ENCODE measurements at places on chromosomes 6 and 20.

DNA sequence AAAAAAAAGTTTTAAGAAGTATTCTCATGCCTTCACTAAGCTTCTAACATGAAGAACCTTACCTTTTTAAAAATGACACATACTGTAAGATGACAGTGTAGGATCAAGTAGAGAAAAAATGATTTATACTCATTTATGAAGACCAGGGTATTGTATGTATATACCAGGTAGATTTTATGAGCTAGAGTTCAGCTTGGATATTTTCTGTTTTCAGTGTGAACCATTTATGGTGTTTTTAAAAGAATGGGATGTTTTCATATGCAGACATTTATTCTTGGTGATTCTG, 24.4 kb downstream of the DUSP22 start:
- no peak for DNase-seq

GRCh38 chr6:30645989-30646388, 944 bp upstream of the C6orf136 start:
- no peak for DNase-seq

GRCh38 chr20:43525021-43525420, 17.5 kb downstream of the L3MBTL1 start:
- no peak for DNase-seq

GRCh38 chr20:6870559-6870958, 103.1 kb downstream of the BMP2 start:
- DNase-seq: no peak

DNA sequence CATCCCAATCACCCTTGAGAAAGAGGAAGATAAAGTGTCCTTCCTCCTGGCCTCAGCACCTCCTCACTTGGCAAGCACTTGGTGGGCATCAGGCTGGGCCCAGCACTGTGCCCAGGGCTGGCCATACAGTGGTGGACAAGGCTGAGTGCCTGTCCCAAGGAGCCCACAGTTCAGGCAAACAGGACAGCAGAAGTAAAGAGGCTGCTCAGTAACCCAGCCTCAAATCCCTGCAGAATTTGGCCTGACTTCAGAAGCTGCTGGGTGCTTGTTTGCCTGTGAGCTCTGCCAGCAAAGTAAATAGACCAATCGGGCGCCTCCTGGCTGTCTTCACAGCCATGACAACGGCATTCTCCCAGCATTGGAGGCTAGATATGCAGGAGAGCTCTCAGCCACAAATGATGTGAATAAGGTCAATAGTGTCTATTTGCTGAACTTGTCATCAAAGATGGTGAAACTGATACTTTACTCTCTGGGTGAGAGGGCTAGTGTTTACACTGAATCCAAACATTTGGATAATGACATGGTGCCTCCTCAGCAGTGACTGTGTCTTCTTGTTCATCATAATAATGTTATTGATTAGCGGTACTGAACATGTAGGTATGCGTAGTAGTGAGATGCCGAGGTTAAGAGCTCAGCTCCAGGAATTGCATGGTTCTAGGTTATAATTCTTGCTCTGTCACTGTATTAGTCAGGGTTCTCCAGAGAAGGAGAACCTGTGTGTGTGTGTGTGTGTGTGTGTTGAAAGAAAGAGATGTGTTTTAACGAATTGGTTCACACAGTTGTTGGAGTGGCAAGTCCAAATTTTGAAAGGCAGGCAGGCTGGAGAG, 36.9 kb upstream of the FANCE start:
- DNase-seq: no peak

DNA sequence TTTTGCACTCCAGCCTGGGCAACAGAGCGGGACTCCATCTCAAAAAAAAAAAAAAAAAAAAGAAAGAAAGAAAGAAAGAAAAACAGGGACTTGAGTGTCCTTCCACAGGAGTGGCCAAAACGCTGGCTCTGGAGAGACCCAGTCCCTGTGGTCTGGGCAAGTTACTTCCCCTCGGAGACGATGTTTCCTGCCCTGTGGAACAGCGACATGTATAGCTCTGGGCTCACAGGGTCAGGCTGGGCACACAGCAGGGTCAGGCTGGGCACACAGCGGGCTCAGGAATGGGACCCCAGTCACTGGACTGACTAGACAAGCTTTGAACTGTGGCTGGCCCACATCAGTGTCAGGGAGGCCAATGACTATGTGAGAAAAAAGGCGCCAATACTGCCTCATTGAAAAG, 110.7 kb downstream of the ASXL1 start:
- no peak for DNase-seq

All from stimulated activated CD4-positive, alpha-beta T cell treated with anti-CD3 and anti-CD28 coated beads, TNF-alpha, amount 100 ng/mL, for 48 hours (primary cell).